COR-L47 (cell line): ENCODE measurements at places on chromosomes 16 and 17.

GRCh38 chr17:63290784-63291183 is 155.3 kb downstream of the CYB561 start:
- peak; percentile 2 for DNase-seq

DNA sequence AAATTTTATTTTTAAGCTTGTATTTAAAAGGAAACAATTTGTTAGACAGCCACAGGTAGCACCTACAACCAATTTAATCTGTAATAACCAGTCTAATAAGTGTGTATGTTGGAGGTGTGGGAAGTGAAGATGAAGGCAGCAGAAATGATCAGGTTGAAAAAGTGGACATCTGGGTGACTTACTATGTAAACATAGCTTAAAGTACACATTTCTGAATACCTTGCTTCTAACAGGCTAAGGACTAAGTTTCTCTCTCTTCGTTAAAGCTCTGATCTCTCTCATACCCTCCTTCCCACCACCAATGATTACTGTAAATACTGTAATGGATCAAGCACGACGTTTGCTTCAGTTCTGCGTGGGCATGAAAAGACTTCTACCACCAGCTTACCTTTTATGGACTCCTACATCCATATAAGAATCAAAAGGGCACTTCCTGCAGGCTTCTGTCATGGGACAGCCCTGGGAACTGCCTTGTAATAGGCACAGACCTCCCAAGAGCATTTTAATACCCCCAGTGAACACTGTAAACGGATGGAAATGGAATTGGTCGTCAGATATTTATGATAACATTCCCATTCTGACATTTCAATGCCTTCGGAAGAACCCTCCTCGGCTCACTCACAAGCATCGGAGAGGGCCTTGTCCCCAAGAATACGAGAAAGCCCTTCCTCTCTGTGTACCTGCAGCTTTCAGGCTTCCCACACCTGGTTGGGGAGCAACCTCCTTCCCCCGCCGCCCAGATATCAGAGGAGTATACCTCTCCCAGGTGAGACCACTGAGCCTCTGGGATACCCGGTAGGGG is 700 bp downstream of the CCDC43 start:
- no peak for DNase-seq

- DNase-seq, result no peak
These were observed 11.1 kb downstream of the CRYBA1 start for GRCh38 chr17:29257756-29258155.

- no peak for DNase-seq
These were observed 67.8 kb downstream of the GRIN2A start for GRCh38 chr16:10114409-10114808.

GRCh38 chr17:45098869-45099616 is 33.3 kb downstream of the PLCD3 start:
- DNase-seq, result peak; percentile 68

DNA sequence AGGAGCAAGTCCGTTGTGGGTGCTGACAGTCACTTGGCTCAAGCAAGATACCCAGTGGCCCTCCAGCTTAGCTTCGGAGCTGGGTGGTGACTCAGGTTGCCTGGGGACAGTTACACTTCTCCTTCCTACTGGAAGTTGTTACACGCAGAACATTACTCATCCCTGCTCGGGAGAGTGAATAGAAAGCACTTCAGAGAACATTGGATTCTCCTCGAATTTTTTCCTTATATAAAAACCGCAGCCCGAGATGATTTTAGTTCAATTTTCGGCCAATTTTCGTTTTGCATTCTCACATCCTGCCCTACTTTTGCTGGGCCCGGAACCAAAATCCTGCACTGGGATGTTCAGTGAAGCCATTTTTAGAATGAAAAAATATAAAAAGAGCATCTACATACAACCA is 99.7 kb downstream of the ELAC2 start:
- no peak for DNase-seq

GRCh38 chr17:50064253-50065001 is 8.5 kb downstream of the ITGA3 start:
- DNase-seq, result no peak

GRCh38 chr16:11632455-11632939 is 35.8 kb upstream of the SNN start:
- no peak for DNase-seq

DNA sequence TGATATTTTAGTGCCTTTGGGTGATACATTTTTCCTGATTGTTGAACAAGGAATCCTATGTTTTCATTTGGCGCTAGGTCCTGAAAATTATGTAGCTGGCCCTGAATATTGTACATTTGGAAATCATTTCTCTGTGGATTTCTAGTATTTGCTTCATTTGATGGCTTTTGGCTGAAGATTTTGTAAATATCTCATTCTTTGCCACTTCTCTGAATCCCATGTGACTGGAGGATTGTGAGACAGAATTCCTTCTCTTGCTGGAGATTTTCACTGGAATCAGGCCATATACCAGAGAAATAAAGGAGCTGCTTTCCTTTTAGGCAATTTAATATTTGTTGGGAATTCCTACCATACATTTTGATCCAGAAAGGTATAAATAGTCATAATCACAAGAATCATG is 8.6 kb downstream of the KRT28 start:
- DNase-seq, result no peak

GRCh38 chr17:683499-684254 is 31.0 kb downstream of the VPS53 start:
- no peak for DNase-seq

GRCh38 chr17:70855401-70856054 is 686.2 kb downstream of the KCNJ2 start:
- peak; percentile 73 for DNase-seq

- no peak for DNase-seq
These were observed 114.0 kb downstream of the ZNF778 start for GRCh38 chr16:89331371-89332109.

DNA sequence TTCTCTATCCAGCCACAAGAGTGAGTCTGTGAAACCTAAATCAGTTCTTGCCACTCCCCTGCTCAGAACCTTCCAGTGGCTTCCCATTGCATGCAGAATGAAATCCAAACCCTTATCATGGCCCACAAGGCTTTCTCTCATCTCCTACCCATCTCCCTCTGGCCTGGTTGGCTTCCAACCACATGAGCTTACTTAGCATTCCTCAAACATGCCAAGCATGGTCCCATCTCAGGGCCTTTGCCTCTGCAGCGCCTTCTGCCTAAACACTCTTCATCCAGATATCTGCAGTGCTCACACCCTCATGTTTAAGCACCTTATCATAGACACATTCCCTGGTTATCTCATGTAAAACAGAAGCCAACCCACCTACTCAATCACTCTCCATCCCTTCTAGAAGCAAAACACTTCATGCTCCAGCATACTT is 15.5 kb downstream of the TK2 start:
- no peak for DNase-seq

GRCh38 chr17:81844327-81844851 is 9.5 kb upstream of the PPP1R27 start:
- no peak for DNase-seq

GRCh38 chr17:41340494-41340893 is 10.1 kb downstream of the KRT33A start:
- DNase-seq, result no peak

- DNase-seq, result peak; percentile 62
These were observed 4.5 kb upstream of the CBX8 start for GRCh38 chr17:79801156-79802038.

DNA sequence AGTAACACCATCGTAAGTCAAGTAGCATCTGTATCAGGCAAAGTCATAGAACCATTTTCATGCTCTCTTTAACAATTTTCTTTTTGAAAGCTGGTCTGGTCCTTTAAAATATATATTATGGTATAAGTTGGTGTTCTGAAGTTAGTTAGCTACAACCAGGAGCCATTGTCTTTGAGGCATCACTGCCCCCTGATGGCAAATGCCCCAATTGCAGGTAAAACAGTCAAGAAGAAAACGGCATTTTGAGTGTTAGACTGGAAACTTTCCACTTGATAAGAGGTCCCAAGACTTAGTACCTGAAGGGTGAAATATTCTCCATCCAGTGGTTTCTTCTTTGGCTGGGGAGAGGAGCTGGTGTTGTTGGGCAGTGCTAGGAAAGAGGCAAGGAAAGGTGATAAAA is 14.1 kb downstream of the TP53 start:
- no peak for DNase-seq

DNA sequence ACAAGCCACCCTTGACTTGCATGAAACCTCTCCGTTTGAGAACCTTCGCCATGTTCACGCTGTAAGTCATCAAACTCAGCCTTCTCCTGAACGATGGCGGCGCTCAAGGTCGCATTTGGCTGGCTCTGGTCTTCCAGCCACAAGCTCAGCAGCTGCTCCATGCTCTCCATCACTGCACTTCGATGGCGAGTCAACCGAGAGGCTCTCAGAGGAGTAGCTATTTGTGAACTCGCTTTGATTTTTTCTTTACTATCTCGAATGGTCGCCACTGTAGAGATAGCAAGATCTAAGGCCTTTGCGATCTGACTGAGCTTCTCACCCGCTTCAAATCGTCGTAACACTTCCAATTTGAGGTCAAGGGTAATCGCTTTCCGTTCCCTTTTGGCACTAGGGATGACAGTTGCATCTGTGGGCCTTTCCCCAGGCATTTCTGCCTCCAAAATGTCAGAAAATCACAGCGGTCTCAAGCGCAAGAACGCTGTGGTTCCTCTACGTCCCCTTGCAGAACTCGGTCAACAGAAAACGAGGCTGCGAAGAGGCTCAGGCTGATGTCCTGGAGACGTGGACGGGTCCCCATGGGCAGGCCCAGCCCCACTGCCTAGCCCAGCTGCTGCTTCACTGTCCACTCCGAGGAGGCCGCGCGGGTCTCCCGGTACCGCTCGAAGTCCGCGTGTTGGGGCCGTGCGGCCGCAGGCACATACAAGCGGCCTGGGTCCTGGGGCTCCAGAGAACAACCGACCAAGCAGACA is 23.1 kb downstream of the DEF8 start:
- no peak for DNase-seq

DNA sequence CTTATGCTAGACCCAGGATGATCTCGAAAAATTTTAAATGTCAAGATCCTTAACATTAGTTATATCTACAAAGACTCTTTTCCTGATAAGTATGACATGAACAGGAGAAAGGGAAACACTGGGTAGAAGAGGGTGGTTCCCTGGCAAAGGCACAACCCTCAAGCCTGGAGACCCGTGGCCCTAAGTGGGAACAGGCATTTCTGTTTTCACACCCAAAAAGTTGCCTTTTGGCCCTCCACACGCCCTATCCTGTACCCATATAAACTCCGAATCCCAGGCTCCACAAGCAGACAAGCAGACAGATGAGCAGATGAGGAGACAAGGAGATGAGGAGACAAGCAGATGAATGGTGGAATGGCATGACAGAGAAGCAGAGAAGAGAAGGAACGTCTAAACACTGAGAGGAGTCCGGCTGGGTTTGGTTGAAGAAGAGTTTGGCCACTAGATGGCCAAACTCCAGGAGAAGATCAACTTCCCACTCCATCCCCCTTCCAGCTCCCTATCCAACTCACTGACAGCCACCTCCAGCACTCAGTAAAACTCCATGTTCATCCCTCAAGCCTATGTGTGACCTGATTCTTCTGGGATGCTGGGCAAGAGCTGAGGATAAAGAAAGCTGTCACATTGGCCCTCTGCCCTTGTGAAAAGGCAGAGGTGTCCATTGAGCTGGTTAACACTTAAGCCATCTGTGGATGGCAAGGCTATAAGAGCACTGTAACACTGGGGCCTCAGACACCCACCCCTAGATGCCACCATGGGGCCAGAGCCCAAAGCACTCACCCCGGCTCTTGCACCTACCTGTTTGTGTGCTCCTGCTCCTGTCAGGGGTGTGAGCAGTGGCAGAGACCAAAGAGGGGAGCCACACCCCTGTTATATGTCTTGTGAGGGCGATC is 139.6 kb upstream of the FAM20A start:
- no peak for DNase-seq

DNA sequence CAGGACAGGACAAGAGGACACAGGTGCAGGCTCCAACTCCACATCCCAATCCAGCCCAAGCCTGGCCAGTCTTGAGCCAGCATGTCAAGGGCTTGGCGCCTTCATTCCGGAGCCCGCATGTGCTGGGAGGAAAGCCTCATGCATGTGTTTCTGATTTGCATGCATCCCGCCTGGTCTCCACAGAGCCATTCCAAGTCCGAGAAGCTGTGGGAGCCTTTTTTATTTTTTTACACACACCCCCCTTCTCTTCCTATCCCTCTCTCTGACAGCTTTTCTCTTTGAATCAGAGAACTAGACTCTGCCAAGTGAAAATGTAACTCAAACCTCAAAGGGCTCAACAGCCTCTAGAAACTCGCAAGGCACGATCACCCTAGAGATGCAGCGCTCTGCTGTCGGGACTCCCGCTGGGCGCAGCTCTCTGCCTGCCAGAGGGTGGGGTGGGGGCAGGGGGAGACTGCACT is 45.1 kb downstream of the NOG start:
- DNase-seq, result no peak

DNA sequence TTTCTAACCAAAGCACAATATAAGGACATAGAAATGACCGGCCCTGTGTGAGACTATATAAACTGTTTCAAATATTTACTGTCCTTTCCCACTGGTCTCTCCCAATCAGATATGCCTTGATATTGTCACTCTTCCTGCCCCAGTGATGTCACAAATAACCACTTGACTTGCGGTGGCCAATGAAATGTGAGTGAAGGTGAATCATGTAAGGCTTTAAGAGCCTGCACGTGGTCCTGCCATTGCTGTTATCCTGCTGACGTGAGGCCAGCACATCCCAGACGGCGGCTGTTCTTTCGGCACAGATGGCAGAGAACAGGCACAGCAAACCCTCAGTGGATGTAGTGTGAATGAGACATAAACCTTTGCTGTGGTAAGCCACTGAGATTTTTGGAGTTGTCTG is 5.4 kb upstream of the KLHL11 start:
- DNase-seq, result no peak

DNA sequence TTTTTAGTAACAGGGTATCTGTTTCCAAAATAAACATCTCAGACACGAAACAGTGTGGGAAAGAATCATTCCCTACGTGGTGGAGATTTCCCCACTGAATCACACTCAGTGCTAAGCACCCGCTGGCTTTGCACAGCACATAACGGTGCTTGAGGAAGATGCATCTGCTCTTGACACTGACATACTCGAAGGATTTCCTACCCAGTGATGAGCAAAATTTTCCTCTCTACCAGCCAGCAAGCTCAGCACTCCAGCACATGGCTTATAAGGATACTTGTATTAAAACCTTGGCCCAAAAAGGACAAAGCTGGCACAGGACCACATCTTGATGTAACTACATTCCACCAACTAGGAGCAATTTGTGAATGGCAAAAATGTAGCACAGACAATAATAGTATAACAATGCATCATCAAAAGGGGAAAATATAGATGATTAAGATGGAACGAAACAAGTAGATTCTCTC is 59.0 kb downstream of the ANKFY1 start:
- DNase-seq, result no peak

GRCh38 chr16:87939562-87940423 is 3.5 kb upstream of the CA5A start:
- no peak for DNase-seq

- DNase-seq, result no peak
These were observed 9.5 kb upstream of the ZFP90 start for GRCh38 chr16:68529608-68529930.

- DNase-seq, result no peak
These were observed 482.8 kb downstream of the CDH13 start for GRCh38 chr16:83109490-83110125.
